AML-193 (cell line): ENCODE measurements at places on chromosomes 6 and 20.

DNA sequence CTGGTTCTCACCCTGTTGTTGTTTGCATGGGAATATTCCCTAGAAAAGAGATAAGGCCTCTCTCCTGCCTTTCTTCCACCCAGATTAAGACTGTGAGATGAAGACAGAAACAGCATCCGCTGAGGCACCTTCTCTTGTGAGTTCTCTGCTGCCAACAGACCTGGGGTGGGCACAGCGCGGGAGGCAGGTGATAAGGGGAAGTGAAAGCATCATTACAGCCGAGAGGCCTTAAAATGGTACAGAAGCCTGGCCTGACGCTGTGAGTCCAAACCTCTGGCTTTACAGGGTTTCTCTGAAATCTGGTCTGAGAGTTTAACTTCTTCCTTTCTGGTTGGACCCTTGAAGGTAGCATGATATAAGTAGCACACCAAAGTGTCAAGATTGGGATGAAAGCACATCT lies 21.0 kb upstream of the IYD start:
- DNase-seq, result no peak

DNA sequence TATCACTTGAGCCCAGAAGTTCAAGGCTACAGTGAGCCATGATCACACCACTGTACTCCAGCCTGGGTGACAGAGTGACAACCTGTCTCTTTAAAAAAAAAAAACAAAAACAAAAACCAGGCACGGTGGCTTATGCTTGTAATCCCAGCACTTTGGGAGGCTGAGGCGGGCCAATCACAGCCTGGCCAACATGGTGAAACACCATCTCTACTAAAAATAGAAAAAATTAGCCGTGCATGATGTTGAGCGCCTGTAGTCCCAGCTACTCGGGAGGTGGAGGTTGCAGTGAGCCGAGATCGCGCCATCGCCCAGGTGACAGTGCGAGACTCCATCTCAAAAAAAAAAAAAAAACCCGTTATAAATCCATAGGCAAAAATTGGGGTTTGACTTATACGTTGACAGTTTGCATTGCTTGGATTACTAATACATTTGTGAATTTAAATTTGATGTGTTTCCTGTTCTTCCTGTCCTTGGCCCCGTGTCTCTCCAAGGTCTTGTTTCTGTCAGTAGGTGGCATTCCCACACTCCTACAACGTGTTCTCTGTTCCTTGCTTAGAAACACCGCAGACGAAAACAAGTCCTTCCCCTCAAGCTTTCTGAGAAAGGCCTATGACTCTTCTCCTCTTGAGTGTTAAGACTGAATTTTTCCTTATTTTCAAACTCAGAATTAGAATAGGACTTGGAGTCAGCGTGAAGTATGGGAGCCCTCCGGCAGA lies 147.0 kb downstream of the DTNBP1 start:
- DNase-seq, result no peak

DNA sequence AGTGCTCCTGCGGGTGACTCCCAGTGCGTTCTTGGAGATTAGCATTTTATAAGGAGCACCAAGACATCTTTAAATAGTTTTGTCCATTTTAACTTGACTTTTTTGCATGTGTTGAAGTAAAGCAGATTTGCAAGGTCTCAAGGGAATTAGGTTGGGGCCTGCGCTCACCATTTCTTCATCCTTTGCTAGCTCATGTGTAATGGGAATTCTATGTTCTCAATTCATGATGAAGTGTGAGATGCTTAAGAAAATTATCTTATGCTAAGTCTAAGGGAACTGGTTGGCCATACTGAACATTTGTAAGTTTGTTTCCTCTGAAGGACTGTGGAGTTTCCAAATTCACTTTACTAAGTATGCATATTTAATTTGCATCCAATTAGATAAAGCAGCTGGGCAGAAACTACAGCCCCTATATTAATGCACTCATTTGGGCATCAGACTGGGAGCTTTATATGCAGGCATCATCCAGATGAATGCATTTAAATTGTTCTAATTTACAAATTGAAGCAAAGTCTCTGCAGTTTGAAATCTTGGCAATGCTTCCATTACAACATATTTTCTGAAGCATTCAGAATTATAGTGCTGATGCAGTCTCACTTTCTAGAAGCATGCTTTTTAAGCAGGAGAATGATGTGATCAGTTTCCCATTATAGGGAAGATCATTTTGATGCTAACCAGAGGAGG lies 108.3 kb upstream of the AKAP12 start:
- DNase-seq, result no peak

DNA sequence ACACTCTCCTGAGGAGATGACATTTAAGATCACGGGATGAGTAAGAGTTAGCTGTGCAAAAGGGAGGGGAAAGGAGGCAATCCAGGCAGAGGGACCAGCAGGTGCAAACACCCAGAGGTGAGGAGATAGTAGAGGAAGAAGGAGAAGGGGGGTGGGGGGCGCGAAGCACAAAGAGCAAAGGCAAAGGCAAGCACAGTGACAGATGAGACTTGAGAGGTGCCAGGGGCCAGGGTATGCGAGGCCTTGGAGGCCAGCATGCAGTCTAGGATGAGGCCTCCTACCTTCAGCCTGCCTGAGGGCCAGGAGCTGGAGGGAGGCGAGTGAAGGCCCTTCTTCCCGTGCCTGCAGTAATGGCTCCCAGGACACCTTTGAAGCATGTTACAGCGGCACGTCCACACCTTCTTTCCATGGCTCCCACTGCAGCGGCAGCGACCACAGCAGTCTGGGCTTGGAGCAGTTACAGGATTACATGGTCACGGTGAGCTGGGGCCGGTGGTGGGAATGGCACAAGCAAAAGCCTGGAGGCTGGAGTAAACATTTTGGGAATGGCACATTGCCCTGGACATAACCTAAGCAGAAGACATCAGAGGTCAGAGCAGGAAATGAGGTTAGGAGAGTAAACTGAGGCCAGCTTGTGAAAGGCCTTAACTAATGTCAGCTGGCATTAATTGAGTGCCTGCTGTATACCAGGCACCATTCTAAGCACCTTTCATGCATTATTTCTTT lies 18.6 kb downstream of the CCM2L start:
- no peak for DNase-seq

GRCh38 chr6:27593200-27593818 lies 120.4 kb upstream of the ZNF184 start:
- no peak for DNase-seq

- DNase-seq, result no peak
Observed at GRCh38 chr6:163563318-163563717, 148.8 kb downstream of the QKI start.

DNA sequence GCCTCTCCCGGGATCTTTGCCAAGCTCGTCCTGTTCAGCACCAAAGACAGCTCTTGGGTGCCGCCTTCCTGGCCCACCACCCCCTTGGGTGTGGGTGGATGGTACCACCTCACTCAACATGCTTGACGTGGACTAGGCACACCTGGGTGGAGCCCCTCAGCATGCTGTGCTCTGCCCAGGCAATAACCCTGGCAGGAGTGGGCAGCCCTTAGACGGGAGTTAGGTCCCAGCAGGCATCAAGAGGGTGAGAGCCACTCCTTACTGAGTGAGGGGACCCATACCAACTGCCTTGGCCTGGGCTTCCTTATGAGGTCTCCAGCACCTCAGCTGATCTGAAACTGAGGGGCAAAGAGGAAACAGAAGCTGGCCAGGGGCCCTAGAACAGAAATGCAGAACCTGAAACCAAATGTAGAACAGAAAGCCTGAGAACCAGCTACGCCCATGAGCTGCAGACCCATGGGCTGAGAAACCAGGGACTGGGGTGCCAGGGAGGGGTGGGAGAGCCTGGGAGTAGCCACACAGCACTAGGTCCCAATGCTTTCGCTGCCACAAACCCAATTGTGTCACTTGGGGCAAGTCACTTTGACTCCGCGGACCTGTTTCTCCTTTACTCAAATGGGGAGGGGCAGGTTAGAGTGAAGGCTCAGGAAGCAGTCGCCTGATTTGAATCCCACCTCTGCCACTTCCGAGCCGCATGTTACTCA lies 2.0 kb downstream of the FGD2 start:
- no peak for DNase-seq

DNA sequence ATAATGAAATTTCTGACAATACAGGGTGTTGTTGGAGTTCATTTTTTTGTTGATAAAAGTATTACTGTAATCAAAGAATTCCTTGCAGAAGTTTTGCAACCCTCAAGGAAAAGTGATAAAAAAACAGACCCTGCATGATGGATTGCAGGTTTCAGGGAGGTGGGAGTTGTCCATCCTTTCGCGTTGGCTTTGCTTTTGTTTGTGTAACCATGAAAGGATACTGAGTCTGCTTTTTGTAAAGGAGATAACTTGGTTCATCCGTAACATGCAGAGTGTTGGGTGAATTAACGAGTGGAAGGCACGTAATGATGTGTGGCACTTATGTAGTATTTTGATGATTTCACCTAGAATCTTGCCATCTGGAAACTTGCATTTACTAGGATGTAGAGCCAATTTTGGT lies 23.6 kb downstream of the FOXO3 start:
- DNase-seq, result no peak

DNA sequence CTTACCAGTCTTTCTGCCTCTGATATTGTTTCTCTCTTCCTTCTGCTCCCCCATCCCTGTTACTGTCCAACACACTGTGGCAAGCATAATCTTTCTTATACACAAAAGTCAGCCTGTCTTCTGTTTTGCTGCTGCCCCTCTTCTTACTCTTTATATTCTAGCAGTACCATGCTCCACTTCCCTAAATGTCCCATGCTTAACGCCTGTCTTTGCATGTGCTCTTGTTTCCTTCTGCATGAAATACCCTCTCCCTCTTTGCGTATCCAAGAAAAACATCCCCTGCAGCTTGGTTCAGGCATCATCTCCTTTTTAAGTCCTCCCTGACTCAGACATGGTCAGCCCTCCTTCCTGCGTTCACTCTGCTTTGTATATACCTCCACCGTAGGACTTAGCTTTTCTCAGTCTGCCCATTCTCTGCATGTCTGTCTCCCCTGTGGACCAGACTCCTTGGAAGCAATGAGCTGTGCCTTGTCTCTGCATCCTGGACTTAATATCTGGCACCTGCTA lies 103.9 kb downstream of the CTNNBL1 start:
- DNase-seq, result no peak

DNA sequence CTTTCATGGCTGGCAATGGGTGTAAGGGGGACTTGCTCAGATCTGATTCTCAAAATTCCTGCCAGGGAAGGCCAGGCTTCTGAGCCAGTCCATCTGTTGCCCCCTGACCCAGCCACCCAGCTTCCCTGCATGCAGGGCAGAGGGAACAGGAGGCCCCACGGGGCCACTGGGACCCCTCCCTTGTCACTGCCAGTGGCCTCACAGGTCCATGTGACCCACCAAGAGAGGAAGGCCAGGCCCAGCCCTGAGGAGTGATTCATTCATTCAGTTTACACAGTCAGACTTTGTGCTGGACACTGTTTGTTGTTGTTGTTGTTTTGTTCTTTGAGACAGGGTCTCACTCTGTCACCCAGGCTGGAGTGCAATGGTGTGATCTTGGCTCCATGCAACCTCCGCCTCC lies 39.5 kb downstream of the UBE2V1 start:
- no peak for DNase-seq

- no peak for DNase-seq
Observed at GRCh38 chr6:46078294-46078693, 51.5 kb upstream of the ENPP4 start.

DNA sequence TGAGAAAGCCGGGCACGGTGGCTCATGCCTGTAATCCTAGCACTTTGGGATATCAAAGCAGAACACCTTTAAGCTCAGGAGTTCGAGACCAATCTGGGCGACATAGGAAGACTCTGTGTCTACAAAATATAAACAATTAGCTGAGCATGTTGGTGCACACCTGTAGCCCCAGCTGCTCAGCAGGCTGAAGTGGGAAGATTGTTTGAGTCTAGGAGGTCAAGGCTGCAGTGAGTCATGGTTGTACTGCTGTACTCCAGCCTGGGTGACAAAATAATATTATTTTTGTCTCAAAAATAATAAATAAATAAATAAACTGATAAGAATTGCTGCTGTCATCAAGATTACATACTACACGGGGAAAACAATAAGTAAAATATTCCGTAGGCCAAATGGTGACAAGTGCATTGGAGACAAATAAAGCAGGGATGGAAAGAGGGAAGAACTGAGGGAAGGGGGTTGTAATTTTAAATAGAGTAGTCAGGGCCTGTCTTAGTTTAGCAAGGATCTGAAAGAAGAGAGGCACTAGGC lies 14.0 kb upstream of the TOP1 start:
- DNase-seq, result no peak

GRCh38 chr20:9831032-9831431 lies 7.8 kb downstream of the PAK5 start:
- no peak for DNase-seq

GRCh38 chr6:16436550-16436949 lies 198.2 kb downstream of the GMPR start:
- DNase-seq, result no peak

GRCh38 chr6:89313006-89313405 lies 2.1 kb downstream of the GABRR2 start:
- DNase-seq, result no peak

DNA sequence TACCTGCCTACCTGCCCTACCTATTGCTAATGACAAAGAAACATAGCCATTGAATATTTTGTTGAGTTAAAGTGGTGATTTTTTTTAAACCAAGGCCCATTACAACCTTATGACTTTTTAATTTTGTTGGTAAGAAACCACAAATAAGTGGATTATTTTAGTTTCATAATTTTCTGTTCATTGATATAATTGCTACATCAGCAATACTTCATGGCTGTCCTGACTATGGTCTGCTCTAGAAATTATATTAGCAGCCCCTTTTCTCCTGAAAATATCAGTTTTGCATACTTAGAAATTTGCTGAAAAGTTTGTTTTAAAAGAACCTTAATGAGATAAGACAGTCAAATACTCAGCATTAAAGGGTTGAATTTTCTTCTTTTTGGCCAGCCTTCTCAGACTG lies 106.5 kb downstream of the HIVEP1 start:
- no peak for DNase-seq

DNA sequence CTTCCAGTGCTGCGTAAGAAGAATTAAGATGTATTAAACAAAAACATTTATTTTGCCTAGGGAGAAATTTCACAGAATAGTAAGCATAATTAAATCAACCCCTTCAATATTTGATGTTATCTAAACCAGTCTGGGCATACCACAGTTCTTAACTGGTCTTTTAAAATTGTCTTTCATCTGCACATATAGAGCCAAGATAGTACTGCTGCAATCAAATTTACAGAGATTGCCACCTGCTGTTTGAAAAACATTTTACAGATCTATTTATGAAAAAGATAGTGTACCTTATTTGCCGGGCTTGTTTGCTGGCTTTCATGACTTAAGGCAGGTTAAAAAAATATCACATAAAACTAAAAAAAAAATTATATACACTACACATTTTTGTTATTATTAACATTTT lies 323.2 kb downstream of the ADGRB3 start:
- peak; percentile 36 for DNase-seq

GRCh38 chr20:43055181-43055884 lies 134.4 kb downstream of the PTPRT start:
- DNase-seq, result no peak

DNA sequence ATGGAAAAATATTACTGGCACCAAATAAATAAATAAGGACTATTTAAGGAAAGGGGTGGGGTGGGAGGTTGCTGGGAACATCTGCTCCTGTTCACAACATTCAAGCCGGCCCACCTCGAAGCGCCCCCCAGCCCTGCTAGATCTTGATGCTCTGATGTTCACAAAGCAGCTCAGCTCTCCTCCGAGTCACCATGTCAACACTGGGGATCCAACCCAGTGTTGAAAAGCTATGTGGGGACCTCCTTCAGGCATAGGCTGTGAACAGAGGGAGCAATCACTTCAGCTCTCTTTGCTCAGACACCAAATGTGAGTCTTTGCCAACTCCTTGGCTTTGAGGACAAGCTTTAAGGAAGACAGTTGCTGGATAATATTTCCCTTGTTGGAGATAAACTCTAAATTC lies 176.8 kb upstream of the NT5E start:
- DNase-seq, result no peak

- no peak for DNase-seq
Observed at GRCh38 chr20:10449270-10449669, 14.2 kb downstream of the SLX4IP start.

- DNase-seq, result no peak
Observed at GRCh38 chr6:11294228-11294627, 61.8 kb upstream of the NEDD9 start.
